ENCODE measurements at places on chromosomes 3 and 15.

GRCh38 chr3:185968168-185968567 lies 30.4 kb upstream of the TRA2B start:
- no peaks in the 10 kb centered on the region for H3K27me3 ChIP-seq
- no peak for DNase-seq
- H3K4me1 ChIP-seq = no peaks in the 10 kb centered on the region
- no peak overlapping the region for H3K27ac ChIP-seq
- no peak overlapping the region for H3K4me3 ChIP-seq
- no peaks in the 10 kb centered on the region for H3K36me3 ChIP-seq

GRCh38 chr15:63067976-63068743 lies 25.6 kb downstream of the TPM1 start:
- no peak overlapping the region for H3K4me3 ChIP-seq
- no peaks in the 10 kb centered on the region for H3K27me3 ChIP-seq
- H3K27ac ChIP-seq = peak overlapping the region; percentile 1

GRCh38 chr15:83318861-83319415 lies 34.5 kb upstream of the BNC1 start:
- no peaks in the 10 kb centered on the region for H3K36me3 ChIP-seq
- no peak overlapping the region for H3K27ac ChIP-seq
- H3K4me3 ChIP-seq = no peak overlapping the region
- no peaks in the 10 kb centered on the region for H3K27me3 ChIP-seq

DNA sequence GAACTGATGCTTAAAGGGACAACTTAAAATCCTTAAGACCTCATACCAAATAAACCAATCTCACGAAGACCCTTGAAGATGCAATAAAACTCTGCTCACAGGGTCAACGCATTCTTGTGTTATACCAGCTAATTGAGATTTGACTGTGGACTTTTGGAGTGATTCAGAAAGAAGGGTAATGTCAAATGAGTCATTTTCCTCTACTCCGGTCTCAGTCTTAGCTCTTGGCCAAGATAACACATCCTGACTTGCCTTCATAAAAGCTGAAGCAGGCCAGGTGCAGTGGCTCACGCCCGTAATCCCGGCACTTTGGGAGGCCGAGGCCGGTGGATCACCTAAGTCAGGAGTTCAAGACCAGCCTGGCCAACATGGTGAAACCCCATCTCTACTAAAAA lies 3.8 kb downstream of the PKM start:
- H3K36me3 ChIP-seq = peaks cover 8% of the 10 kb centered on the region
- no peak overlapping the region for H3K4me3 ChIP-seq
- peaks cover 77% of the 10 kb centered on the region for H3K4me1 ChIP-seq
- no peaks in the 10 kb centered on the region for H3K27me3 ChIP-seq
- DNase-seq = no peak
- H3K27ac ChIP-seq = peak overlapping the region; percentile 51

DNA sequence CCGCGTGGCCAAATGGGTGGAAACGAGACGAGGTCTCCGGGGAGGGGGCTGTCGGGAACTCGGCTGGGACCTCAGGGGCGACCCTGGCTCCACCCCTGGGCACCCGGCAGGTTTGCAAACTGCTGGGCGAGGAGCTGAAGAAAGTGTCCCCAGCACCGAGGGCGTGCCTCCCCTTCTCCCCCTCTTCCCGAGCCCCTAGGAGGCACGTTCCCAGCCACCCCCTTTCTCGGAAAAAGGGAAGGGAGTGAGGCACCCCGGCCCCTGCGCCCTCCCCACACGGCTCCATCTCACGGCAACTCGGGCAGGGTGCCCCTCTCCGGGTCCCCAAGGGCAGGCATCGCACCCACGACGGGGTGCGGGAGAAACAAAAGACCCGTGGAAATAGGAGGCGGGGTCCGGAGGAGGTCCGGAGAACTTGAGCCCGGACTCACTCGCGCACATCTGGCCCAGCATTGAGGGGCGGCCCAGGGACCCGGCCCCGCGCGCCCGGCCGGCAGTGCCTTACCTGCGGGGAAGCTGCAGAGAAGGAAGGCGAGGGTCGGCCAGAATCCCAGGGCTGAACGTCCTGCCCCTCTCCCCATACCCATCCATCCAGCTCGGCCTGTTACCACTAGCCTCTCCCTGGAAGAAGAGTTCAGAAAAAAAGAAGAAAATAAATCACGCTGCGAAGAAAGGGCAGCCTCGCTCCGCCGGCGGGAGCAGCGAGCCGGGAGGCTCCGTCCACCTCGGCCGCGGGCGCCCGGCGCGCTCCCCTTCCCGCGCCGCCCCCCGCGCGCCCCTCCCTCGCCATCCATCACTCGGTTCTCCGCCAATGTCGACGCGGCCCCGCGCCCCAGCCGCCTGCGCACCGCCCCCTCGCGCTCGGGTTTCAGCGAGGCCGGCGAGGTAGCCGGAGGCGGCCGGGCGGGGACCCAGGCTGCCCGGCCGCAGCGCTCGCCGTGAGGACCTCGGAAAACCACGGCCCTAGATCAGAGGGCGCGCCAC lies 16.3 kb downstream of the RGMA start:
- H3K4me3 ChIP-seq = peak overlapping the region; percentile 73
- H3K36me3 ChIP-seq = no peaks in the 10 kb centered on the region
- peaks cover 9% of the 10 kb centered on the region for H3K4me1 ChIP-seq
- DNase-seq = peak; percentile 83
- peaks cover 55% of the 10 kb centered on the region for H3K27me3 ChIP-seq

GRCh38 chr3:142943349-142943748 lies 20.1 kb downstream of the PAQR9 start:
- no peak overlapping the region for H3K27ac ChIP-seq
- peaks cover 6% of the 10 kb centered on the region for H3K4me1 ChIP-seq
- H3K36me3 ChIP-seq = no peaks in the 10 kb centered on the region
- no peak overlapping the region for H3K4me3 ChIP-seq
- peaks cover 19% of the 10 kb centered on the region for H3K27me3 ChIP-seq
- no peak for DNase-seq

DNA sequence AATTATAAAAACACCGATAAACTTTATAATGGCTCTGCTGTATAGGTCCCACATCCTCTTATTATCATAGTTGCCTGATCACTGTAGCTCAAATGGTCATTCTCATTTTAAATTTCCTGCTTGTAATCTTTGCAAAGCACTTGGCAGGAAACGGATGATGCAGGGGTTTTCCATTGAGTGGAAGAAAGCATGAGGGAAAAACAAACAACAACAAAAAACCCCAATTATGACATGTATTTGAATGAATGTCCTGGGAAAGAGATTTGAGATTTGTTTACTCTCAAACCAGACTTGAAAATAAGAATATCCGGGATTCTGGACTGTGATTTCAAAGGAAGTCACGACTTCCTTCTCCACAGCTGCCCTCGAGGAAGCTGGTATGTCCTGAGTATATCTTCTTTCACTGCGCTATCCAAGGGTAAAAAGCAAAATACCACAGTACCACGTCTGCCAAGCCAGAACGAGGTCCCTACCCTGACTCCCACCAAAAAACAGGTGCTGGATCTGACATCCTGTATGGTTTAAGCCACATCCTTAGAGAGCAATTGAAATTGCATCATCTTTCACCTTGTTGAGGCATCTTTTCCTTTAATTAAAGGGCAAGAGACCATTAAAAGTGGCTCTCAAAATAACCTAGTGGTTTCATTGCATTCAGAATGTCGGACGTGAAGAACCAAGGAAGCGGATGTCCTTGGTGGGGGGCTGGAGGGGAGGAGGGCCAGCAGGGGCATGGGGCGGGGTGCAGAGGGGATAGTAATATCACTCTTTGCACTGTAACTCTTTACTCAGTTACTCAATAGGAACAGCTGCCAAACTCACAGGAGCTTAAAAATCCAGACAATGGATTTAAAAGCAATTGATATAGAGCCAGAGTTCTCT lies 13.5 kb upstream of the TIPIN start:
- peak overlapping the region; percentile 78 for H3K27ac ChIP-seq
- peaks cover 14% of the 10 kb centered on the region for H3K4me1 ChIP-seq
- peak overlapping the region; percentile 28 for H3K4me3 ChIP-seq
- no peaks in the 10 kb centered on the region for H3K27me3 ChIP-seq
- no peak for DNase-seq
- no peaks in the 10 kb centered on the region for H3K36me3 ChIP-seq

GRCh38 chr3:193921465-193921864 lies 214.5 kb upstream of the HES1 start:
- no peak for DNase-seq
- H3K4me3 ChIP-seq = no peak overlapping the region
- no peaks in the 10 kb centered on the region for H3K4me1 ChIP-seq
- no peaks in the 10 kb centered on the region for H3K36me3 ChIP-seq
- H3K27ac ChIP-seq = no peak overlapping the region

GRCh38 chr15:89149501-89150101 lies 61.3 kb downstream of the ABHD2 start:
- no peak overlapping the region for H3K27ac ChIP-seq
- no peak overlapping the region for H3K4me3 ChIP-seq
- H3K36me3 ChIP-seq = peaks cover 39% of the 10 kb centered on the region
- H3K27me3 ChIP-seq = no peaks in the 10 kb centered on the region
- H3K4me1 ChIP-seq = peaks cover 35% of the 10 kb centered on the region

- H3K4me3 ChIP-seq = no peak overlapping the region
- H3K27me3 ChIP-seq = no peaks in the 10 kb centered on the region
- DNase-seq = no peak
- no peak overlapping the region for H3K27ac ChIP-seq
Observed at GRCh38 chr3:170523248-170523647, 62.6 kb downstream of the SLC7A14 start.

DNA sequence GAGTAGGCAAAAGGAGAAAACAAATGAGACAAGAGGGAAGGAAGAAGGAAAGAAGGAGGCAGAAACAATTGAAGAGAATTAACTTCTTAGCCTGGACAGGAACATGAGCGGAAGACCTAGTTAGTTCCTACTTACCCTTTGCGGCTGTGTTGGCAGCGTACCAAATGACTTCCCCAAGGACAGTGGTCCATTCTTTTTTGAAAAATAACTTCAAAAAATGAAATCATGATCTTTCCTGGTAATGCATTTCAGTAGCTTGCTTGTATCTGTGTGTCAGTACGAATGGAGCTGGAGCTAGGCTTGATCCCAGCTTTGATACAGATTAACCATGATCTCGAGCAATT lies 41.5 kb upstream of the CFAP161 start:
- H3K36me3 ChIP-seq = no peaks in the 10 kb centered on the region
- H3K27ac ChIP-seq = peak overlapping the region; percentile 67
- peaks cover 38% of the 10 kb centered on the region for H3K4me1 ChIP-seq
- peak; percentile 62 for DNase-seq
- no peak overlapping the region for H3K4me3 ChIP-seq

DNA sequence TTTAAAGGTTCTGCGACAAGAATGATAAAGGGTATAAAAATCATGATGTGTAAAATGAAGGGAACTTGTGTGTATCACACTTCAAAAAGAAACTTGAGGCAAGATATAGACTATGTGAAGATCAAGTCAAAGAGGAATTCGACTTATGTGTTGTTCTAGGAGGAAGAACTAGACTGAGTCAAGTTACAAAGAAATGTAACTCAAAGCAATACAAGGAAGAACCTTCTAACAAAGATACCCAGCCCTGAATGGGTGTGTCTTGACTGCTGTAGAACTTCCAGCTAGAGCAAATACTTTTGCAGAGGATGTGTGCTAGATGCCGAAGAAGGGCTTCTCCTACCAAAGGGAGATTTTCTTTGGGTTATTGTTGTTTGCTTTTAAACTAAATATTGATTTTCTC lies 2.4 kb downstream of the SLC49A4 start:
- no peak overlapping the region for H3K27ac ChIP-seq
- H3K4me3 ChIP-seq = no peak overlapping the region
- DNase-seq = no peak
- peaks cover 17% of the 10 kb centered on the region for H3K4me1 ChIP-seq
- no peaks in the 10 kb centered on the region for H3K36me3 ChIP-seq

GRCh38 chr15:78200276-78200930 lies 34.0 kb downstream of the ACSBG1 start:
- no peak overlapping the region for H3K4me3 ChIP-seq
- peaks cover 30% of the 10 kb centered on the region for H3K4me1 ChIP-seq
- DNase-seq = no peak
- H3K27ac ChIP-seq = no peak overlapping the region
- no peaks in the 10 kb centered on the region for H3K36me3 ChIP-seq

DNA sequence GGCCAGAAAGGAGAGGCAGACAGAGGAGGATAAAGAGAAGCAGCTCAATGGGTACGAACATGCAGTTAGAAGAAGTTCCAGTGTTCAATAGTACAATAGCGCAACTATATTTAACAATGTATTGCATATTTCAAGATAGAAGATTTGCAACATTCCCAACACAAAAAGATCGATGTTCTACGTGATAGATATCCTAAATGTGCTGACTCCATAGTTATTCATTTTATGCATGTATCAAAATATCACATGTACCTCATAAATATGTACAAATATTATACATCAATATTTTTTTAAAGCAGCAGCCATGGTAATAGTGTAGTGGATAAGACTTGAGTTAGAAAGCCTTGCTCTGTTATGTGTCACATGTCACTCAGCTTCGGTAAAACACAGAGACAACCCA lies 110.2 kb upstream of the ASB14 start:
- no peak overlapping the region for H3K4me3 ChIP-seq
- no peaks in the 10 kb centered on the region for H3K36me3 ChIP-seq
- DNase-seq = no peak

DNA sequence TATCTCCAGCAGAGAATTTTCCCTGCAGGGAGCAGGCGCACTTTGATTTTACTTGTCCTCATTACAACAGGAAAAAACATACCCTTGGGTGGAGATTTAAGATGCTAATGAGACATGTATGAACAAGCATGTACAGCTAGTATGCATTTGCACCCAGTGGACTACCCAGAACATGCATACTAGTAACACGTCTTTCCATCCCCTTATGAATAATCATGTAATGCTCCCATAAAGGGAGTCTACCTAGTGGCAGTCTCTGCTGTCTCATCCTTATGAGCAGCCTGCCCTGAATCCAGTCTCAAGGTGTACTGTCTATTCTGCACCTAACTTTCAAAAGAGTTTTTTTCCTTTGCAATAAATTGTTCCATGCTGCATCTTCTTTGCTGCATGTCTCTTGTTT lies 1222.0 kb downstream of the ROBO1 start:
- H3K36me3 ChIP-seq = no peaks in the 10 kb centered on the region
- no peak overlapping the region for H3K4me3 ChIP-seq
- H3K27me3 ChIP-seq = no peaks in the 10 kb centered on the region
- no peaks in the 10 kb centered on the region for H3K4me1 ChIP-seq
- no peak for DNase-seq
- H3K27ac ChIP-seq = no peak overlapping the region

DNA sequence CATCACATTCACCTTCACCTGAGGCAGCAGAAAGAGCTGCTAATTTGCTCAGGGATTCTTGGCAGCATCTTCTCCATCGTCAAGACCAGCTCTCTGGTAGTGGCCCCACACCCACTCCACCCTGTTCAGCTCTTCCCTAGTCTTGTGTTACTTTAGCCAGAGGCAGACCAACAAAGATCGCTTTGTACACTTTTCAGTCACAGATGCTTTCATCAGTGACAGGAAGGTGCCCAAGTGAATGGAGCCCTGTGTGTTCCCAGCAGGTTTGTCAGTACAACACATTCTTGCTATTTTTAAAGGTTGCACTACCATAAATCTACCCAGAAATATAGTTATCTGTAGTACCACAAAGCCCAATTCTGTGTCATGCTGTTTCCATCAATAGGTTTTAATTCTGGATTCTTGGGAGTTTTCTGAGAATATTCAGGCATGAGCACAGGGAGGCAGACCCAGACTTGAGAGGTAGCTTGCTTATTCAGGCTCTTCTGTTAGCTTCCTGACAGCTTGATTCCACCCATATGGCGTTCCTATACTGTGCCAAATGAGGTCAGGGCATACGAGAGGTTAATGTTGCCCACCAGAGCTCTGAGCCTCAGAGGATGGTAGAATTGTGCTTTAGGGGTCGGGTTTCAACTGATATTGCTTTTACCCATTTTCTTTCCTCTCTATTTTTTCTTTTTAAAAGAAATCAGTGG lies 109.8 kb upstream of the MANF start:
- no peaks in the 10 kb centered on the region for H3K4me1 ChIP-seq
- H3K4me3 ChIP-seq = no peak overlapping the region
- no peak overlapping the region for H3K27ac ChIP-seq
- no peak for DNase-seq
